Femur (tissue), 1 donor: ENCODE measurements at places on chromosomes 6 and 20.

- no peak for DNase-seq
Observed at GRCh38 chr20:37343212-37343993, 2.5 kb upstream of the SRC start.

GRCh38 chr6:111724505-111724904 lies 118.8 kb upstream of the TRAF3IP2 start:
- no peak for DNase-seq

GRCh38 chr6:109759098-109759955 lies 68.2 kb downstream of the FIG4 start:
- no peak for DNase-seq

DNA sequence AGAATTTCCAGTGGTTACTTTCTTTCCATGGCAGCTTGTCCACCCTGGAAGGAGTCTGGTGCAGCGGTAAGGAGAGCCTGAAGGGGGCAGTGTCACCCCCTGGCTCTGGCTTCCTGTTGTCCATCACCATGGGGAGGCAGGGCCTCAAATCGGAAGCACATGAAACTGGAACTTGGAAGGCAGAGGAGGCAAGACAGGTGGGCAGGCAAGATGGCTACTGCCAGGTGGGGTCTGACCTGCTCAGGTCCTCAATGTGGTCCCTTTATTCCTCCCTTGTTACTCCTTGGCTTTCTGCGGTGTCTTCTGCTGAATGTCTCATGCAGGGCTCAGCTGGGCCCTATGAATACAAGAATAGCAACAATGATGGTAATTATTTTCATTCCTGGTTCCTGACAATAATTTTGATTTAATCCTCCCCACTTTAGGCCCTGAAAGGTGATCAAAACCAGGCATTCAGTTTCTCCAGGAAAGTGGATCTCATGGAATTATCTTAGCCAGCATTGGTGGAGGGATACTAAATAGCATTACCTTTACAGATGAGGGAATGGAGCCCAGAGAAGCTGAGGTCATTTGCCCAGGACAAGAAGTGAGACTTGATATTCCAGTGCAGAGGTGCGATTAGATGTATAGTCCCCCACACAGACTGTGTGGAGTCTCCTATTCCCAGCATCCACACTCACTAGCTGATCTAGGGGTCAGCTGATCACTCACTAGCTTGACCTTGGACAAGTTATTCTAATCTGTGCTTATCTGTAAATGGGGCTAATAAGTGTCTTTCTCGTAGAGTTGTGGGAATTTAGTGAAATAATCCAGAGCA lies 17.6 kb upstream of the SNAI1 start:
- no peak for DNase-seq

DNA sequence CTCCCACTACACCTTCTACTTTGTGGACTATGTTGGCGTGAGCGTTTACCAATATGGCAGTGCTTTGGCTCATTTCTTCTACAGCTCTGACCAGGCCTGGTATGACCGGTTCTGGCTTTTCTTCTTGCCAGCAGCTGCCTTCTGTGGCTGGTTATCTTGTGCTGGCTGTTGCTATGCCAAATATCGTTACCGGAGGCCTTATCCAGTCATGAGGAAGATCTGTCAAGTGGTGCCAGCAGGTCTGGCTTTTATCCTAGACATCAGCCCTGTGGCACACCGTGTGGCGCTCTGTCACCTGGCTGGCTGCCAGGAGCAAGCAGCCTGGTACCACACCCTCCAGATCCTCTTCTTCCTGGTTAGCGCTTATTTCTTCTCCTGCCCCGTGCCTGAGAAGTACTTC lies 16.5 kb upstream of the EFHC1 start:
- DNase-seq: no peak

DNA sequence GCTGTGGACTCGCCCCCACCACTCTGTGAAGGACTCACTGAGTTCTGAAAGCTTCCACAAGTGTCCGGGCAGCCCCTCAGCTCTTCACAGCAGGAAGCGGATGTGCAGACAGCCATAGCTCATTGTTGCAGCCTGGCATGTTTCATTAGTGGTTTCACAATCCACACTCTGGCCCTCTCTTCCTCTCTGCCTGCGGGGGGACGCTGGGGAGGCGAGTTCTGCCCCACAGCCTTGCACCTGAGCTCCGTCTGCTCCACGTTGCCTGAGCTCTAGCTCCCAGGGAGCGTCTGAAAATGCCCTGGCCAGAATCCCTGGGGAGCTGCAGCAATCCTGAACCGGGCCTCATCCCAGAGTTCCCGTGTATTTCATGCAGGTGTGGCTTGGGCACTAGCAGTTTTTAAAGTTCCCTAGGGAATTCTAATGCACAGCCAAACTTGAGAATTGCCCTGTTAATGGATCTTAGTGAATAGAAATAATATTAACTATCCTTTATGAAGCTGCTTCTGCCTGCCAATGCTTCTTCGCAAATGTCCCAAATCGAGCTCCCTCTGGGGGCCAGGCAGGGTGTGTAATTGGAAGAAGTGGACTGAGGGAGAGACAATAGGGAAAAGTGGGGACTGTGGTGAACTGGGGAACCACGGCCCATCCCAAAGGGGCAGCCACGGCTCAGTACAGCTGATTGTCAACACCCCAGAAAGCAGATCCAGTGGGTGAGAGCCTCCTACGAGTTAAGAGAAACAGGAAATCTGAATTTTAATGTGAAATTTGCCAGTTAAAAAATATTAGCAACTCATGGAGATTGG lies 51.5 kb downstream of the CTCFL start:
- peak; percentile 69 for DNase-seq

DNA sequence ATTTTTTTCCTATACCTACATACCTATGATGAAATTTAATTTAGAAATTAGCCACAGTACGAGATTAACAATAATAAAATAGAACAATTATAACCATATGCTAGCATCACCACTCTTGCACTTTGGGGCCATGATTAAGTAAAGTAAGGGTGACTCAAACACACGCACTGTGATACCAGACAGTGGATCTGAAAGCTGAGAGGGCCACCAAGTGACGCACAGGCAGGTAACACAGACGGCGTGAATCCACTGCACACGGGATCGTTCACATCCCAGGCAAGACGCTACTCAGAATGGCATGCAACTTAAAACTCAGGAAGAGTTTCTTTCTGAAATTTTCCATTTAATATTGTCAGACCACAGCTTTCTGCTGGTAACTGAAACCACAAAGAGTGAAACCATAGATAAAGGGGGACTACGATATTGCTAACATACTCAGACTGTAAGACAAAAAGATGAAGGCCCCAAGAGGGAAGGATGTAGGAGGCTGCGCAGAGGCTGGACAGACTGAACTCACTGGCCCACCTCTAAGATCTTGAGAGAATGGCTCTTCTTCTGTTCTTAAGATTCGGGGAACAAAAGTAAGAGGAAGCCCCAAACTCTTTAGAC lies 17.9 kb downstream of the RRBP1 start:
- DNase-seq: no peak

DNA sequence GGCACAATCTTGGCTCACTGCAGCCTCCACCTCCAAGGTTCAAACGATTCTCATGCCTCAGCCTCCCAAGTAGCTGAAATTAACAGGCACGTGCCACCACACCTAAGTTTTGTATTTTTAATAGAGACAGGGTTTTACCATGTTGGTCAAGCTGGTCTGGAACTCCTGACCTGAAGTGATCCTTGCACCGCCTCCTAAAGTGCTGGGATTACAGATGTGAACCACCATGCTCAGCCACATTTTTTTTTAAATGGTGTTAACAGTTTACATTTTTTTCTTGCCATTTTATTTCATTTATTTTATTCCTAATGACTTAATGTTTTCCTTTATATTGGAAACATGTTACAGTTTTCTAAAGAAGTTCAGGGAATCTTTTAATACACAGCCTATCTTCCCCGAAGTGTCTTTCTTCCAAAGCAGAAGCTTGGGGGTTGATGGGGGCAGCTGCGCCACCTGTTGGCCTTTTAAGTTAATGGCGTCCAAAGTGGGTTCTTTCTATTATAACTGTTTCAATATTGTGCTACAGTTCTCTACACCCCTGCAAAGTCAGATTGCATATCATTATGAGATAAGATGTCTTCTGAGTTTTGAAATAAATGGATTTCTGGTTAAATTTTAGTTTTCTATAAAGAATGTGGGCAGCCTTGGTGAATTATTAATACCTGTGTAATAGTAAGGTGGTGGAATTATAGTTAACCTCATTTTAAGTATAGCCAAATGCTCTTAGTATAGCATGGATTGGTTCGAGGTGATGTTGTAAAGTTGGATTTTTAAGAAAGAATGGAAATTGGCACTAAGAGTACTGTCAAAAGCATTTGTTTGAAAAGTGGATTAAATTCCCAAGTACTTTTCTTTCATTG lies 42.0 kb upstream of the PLCG1 start:
- peak; percentile 70 for DNase-seq
